Stimulated activated CD4-positive, alpha-beta T cell treated with anti-CD3 and anti-CD28 coated beads, Interleukin-1b, Interleukin-23, amount 100 ng/mL, for 1 hour (primary cell): ENCODE measurements at places on chromosomes 12 and 14.
A peak's percentile ranks its signal among the peaks of the same experiment; 100 is the strongest.

- no peak for DNase-seq
These were observed 68.7 kb downstream of the DICER1 start for GRCh38 chr14:95088665-95089064.

DNA sequence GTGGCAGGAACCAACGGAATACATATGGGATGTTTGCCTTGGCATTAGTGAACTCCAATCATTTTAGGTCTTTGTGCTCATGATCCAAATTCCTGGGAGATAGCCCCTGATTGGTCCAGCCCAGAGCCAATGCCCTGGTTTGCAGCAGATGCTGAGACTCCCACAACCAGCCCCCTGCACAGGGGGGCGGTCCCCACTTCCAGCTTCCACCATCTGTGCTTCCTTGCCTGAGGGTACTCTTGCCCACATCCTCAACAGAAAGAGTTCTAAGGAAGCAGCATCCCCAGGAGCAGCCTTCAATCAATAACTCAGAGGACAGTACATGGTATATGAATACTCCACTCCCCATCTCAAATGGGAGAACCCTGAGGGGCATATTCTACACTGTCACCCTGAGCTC lies 39.7 kb upstream of the FICD start:
- DNase-seq = no peak

DNA sequence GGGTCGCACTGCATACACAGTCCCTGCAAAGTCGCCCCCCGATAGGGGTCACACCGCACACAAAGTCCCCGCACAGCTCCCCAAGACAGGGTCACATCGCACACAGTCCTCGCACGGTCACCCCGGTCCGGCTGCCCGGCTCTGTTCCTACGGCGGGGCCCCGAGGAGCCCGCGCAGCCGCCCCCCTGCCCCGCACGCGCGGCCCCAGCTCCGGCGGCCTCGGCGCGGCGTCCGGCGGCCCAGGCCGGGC lies 300 bp downstream of the SSH1 start:
- DNase-seq = no peak

DNA sequence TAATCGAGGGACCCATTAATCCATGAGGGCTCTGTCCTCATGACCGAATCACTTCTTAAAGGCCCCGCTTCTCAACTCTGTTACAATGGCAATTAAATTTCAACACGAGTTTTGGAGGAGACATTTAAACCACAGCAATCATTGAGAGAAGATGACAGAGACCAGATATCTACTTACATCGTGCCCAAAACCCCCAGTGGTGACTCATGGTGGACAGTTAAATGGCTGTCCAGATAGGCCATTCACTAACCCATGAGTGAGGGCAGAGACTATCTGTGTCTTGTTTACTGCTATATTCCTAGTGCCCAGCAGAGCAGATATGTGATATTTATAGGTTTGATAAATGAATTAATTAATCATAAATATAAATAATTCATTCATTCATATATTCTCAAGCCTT lies 20.0 kb upstream of the FLVCR2 start:
- no peak for DNase-seq

- peak; percentile 72 for DNase-seq
These were observed 3.7 kb upstream of the SETD1B start for GRCh38 chr12:121799842-121800693.

GRCh38 chr14:56131004-56131864 lies 13.0 kb downstream of the PELI2 start:
- DNase-seq = no peak

DNA sequence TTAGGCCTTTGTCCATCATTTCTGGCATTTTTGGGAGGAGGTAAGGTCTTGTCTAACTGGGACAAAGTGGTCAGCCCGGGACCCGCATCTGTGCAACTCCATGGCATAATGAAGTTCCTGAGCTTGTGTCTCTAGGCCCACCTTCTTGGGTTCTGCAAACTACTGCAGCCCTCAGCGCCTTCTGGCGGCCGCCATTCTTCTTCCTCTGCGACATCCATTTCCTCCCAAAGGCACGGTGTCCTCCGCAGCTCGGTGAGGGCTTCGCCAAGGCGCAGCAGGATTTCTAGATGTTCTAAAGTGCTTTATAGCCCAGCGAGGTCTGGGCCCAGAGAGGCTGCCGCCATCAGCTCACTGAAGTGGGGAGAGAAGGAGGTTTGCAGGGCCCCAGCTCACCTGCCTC lies 134.4 kb upstream of the OR4E1 start:
- DNase-seq = no peak

GRCh38 chr14:51715250-51715649 lies 63.5 kb downstream of the FRMD6 start:
- DNase-seq = no peak

GRCh38 chr14:61064210-61064609 lies 83.2 kb downstream of the SLC38A6 start:
- no peak for DNase-seq

DNA sequence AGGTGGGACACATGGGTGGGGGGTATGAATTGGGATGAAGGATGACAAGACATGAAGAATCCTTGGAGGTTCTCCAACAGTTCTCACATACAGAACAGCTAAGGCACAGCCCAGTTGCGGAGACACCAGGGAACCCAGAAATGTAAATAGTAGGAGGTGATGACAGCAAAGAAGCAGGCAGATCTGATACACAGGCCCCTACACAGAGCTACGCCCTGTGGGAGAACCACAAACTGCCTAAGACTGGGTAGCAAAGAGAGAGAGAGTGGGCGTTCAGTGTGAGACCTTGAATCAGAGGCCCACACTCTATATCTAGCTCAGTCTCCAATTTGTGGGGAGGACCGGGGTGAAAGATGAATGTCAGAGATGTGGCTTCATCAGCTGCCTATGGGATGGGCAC lies 9.5 kb upstream of the NUMB start:
- no peak for DNase-seq

- no peak for DNase-seq
These were observed 18.6 kb upstream of the CALM1 start for GRCh38 chr14:90378249-90378648.

GRCh38 chr14:59363531-59364226 lies 101.5 kb downstream of the GPR135 start:
- no peak for DNase-seq

DNA sequence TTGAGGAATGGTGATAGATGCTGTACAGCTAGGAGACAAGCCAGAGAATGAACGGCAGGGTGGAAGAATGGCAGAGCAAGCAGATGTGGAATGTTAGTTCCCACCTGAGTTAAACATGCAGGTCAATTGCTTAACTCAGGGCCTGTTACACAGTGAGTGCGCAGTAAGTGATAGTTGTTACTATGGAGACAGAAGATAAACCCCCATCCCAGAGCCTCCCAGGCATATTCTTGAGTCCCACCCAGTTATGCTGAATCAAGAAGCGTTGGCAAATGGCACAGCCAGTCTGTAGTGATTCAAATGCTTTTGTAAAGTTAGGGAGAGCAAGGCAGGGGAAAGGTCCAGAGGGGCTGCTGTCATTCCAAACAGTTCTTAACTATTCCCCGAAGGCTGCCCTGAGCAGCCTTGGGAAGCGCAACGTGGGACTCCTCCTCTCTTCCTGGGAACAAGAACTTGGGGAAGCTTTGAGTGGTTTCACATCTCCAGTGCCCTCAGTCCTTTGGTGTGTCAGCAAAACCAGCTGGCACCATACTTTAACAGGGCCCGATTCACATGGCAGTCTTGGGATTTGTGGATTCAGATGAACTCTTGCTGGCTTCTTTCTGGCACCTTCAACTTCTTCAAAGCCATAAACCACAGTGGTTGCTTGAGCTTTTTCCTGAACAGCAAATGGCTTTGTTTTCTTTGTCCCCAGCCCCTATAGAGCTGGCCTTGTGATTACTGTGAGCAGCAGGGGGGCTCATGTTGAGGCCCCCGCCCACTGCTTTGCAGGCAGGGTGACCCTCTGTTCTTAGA lies 66.4 kb downstream of the PPM1A start:
- DNase-seq = no peak

- DNase-seq = no peak
These were observed 166.7 kb downstream of the ITPR2 start for GRCh38 chr12:26666286-26666685.

DNA sequence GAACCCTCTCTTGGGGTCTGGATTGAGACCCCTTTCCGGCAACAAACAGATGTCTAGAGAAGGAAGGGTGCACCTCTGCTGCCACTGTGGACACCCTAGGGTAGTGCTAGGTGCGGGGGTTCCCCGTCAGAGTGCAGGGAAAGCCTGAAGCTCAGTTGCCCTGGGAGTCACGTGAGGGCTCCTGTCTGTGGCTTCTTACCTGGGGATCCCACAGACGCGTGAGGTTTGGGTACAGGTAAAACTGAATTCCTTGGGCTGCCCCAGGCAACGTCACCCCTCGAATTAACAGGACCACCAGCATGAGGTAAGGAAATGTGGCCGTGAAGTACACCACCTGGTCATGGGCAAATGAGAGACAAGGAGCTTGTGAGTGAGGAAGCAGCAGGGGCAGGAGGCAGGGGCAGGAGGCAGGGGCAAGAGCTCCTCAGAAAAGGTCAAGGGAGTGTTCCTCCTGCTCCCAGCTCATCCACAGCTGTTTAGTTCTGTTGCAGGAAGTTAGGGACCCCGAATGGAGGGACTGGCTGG lies 21.0 kb upstream of the SLC6A12 start:
- no peak for DNase-seq

DNA sequence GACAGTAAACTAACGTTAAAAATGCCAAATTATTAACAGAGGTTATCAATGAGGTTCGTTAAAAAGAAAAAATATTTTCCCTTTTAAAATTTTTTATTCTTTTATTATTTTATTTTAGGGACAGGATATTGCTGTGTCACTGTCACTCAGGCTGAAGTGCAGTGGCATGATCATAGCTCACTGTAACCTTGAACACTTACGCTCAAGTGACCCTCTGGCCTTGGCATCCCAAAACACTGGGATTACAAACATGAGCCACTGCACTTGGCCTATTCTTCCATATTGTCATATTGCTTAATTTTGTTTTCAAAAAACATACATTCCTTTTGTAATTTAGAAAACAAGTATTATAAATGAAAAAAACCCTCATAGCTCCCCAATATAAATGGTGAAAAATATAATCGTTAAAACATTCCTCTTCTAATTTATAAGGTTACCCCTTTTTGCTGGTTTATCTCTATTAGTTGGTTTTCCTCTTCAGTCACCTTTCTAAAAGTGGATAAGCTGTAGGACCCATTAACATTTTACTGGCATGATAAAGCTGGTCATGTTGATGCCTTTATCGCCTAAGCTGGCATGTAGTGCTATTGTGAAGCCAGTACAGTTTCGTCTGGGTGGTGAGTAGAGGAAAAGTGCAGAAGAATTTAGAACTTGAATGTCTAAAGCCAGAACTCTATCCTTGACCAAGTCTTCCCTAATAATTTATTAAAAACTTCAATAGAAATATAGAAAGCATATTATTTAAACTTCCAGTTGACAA lies 27.6 kb downstream of the PDE3A start:
- DNase-seq = no peak

GRCh38 chr14:22554498-22555383 lies 34.3 kb downstream of the DAD1 start:
- DNase-seq = no peak

DNA sequence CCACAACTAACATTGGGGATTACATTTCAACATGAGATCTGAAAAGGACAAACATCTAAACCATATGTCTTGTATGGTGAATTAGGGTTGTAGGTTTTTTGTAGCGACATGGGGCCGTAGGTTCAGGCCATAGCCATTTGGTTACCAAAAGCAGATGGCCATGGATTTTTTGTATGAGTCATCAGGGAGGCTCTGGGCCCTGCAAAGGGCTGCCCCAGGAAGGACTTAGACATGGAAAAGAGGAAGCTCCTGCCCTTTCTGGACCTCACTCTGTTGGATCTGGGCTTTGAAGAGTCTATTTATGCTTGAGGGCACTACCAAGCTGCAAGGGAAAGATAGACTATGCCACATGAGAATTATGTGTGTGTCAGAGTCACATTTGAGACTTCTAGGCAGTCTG lies 89.3 kb upstream of the DHRS4 start:
- no peak for DNase-seq

DNA sequence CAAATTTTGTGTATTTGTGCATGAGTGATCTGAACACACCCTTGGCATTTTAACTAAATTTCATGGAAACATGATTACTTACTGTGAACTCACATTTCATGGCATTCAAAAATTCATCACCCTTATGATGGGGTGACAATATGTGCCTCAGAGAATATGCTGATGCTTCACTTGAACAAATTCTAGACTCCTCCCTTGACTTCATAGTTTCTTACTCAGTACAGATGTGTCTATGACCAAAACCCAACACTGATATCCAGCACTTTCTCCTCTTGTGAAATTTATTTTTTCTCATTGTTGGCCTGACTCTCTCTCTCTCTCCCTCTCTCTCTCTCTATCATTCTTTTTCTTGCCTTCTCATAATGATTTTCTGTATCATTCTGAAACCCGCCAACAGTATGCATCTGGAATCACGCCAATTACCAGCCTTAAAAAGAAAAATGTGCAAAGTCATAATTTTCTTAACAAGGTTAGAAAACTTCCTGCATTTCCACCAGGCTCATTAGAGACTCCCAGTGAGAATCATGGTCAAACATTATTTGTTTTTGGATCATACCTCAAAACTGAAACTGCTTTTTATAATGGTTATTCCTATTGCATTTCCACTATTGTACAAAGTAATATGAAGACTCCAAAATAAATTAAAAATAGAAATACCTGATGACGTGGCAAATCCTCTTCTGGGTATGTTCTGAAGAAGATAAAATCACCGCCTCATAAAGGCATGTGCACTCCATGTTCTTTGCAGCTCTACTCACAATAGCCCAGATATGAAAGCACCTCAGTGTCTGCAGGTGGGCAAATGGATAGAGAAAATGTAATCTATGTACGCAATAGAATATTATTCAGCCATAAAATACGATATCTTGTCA lies 722.2 kb downstream of the TMEM121 start:
- DNase-seq = no peak

DNA sequence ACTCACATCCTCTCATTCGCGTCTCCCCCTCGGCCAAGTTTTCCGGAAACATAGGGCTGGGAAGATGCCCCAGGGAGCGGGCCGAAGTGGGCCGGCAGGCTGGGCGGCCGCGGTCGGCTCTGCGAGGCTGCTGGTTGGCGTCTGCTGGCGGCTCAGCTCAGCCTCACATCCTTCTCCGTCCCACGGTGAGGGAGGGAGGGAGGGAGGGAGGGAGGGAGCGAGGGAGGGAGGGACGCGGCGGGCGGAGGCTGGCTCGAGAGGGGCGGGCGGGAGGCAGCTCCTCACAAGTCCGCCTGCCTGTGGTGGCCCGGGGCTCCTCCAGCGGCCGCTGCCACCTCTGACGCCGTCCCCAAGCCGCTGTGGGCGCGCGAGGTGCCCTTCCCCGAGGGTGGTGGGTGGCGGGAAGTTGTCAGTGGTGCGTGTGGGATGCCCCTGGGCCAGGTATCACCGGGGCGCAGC lies 93.8 kb downstream of the RFLNA start:
- DNase-seq = no peak

- no peak for DNase-seq
These were observed 136.2 kb upstream of the PDZRN4 start for GRCh38 chr12:41051954-41052353.
